ENCODE measurements at places on chromosomes 7 and 10. TPM values are rescaled to one million over a fixed set of nuclear protein-coding genes. Genes with fewer than 3 reads are reported as not detected.

The EPHA1 gene
- total RNA-seq = 27.5 TPM

DNA sequence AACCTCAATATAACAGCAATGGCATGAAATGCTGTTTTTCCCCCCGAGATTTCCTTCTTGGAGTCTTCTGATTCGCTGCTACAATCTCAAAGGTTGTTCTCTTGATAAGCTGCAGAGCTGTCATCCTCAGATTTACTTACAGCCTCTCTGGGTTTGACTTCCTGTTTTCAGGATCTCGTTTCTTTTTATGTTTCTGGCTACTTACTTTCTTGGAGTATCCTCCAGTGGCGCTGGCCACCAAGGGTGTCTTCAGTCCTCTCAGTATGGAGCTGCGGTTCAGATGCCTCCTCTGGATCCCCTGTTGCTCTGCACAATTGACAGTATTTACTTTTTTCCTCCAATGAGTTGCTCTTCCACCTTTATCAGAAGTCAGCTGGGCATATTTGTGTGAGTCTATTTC lies 152.0 kb upstream of the TMEM72 start:
- DNase-seq = no peak

DNA sequence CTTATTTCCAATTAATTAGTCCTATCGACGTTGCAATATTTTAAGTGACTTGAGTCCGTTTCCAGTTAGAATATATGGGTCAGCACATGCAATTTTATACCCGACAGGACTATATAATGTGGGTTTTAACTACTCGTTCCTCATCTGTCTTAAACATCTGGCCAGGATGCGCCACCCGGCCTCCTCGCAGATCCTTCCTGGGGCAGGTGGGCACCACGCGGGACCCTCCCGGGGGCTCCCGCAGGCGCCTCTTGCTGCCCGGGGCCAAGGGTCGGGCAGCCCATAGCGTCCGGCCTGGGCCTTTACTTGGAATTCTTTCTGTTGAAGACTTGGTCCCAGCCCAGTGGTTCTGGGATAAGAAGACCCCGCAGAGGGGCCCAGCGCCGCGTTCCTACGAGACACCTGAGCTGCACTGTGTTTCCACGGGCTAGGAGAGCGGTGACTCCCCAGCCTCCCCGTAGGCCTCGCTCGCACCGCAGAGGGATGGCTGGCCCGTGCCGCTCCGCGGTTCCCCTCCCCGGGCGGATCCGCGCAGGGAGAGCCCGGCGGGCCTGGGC lies 10.1 kb upstream of the MNX1 start:
- DNase-seq = no peak

DNA sequence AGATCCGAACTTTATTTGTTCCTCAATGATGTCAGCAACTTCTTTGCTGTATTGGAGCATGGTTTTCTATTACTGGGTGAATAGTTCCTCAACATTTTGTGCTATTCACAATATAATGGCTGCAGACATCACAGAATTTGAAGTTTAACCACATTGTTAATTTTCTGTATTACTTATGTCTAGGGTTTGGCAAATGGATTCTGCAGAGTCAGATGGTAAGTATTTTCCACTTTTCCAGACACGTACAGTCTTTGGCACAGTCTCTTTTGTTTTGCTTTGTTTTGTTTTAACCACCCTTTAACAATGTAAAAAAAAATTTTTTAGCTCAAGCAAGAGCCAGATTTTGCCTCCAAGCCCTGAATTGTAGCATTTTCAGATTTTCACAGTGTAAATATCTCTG lies 36.8 kb upstream of the FOXK1 start:
- DNase-seq = no peak

DNA sequence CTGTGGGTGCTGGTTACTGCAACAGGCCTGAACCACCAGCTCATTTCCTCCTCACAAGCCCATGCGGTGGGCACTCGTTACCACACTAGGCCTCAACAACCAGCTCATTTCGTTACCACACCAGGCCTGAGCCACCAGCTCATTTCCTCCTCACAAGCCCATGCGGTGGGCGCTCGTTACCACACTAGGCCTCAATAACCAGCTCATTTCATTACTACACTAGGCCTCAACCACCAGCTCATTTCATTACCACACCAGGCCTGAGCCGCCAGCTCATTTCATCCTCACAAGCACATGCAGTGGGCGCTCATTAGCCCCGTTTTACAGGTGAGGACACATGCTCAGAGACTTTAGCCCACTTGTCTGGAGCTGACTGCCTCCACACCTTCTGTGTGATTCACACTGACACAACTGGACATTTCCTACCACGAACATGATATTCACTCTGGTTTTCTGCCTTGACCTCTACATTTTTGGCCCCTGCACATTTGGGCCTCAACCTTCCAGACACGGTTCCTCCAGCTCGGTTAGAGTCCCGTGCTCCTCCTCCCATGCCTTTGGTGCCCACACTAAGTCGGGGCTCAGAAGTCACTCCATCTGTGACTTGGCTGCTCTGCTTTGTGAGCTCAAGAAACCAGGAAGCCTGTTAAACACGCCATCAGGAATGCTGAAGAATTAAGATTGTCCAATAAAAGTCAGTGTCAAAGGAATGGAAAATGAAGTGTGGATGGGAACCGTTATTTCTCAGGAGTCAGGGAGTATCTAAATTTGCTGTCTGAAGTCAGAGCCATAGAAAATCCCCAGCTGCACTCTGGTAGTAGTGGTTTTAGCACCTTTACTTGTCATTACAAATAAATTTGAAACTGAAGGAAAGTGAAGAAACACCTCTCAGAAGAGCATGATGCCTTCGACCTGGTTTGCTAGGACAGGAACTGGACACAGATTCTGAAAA lies 55.8 kb upstream of the LANCL2 start:
- no peak for DNase-seq

The LARP4B gene
- total RNA-seq = 64.0 TPM

DNA sequence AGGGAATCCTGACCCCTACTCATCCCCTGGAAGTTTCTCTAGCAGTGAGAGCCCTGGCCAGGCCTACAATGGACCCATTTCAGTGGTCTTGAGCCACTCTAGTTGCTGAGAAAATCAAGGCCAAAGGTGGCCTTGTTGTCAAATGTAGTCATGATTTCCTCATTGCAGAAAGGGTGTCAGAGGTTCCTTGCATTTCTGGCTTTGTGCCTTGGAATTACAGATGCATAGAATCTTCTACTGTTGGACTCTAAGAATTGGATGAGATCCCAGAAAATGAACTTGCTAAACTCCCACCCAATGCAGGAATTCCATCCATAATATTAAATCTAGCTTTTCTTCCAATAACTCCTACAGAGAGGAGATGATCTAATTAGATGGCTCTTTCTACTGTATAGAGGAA lies 12.2 kb downstream of the CPA2 start:
- no peak for DNase-seq

The LRRC61 gene
- 63.4 TPM for total RNA-seq

GRCh38 chr10:87544721-87545120 lies 40.0 kb downstream of the MINPP1 start:
- DNase-seq = no peak

DNA sequence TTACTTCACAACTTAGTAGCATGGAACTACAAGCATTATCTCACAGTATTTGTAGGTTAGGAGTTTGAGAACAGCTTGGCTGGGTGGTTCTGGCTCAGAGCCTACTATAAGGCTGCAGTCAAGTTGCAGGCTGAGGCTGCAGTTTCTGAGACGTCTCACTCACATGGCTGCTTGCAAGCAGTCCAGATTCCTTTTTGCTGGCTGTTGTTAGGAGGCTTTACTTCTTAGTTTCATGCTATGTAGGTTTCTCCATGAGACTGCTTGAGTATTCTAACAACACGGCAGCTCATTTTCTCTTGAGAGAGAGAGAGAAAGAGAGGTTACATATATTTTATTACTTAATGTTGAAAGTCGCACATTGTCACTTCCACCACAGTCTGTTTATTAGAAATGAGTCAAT lies 1073.9 kb downstream of the NXPH1 start:
- DNase-seq = no peak

The UPK3B gene
- not detected for total RNA-seq

The NRCAM gene
- 39.0 TPM for total RNA-seq

The KIF11 gene
- 5.7 TPM for total RNA-seq
